ENCODE measurements at places on chromosomes 4 and X. TPM values are rescaled to one million over a fixed set of nuclear protein-coding genes. Genes with fewer than 3 reads are reported as not detected.

DNA sequence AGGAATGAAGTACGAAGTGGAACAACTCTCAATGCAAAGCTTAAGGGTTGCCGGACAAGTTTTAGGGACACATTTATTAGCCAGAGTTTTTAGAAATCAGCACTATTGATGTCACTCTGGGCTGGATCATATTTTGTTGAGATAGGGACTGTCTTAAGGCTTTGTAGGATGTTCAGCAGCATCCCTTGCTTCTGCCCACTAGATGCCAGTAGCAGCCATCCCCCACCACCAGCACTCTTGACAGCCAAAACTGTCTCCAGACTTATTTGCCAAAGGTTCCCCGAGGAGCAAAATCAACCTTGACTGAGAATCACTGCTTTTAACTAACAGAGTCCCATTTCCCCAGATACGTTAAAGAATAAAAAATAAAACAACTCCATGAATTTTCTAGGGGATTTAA lies 1497.3 kb downstream of the STIM2 start:
- no peak overlapping the region for H3K27ac ChIP-seq
- H3K4me1 ChIP-seq, result no peaks in the 10 kb centered on the region
- no peaks in the 10 kb centered on the region for H3K36me3 ChIP-seq
- H3K27me3 ChIP-seq, result no peaks in the 10 kb centered on the region
- DNase-seq, result no peak
- H3K4me3 ChIP-seq, result no peak overlapping the region

GRCh38 chr4:146338512-146338911 lies 124.2 kb downstream of the REELD1 start:
- no peak overlapping the region for H3K27ac ChIP-seq
- H3K27me3 ChIP-seq, result peaks cover 2% of the 10 kb centered on the region
- H3K4me3 ChIP-seq, result no peak overlapping the region
- no peak for DNase-seq
- no peaks in the 10 kb centered on the region for H3K4me1 ChIP-seq
- H3K36me3 ChIP-seq, result no peaks in the 10 kb centered on the region

GRCh38 chr4:82900411-82901182 lies at the start of gene THAP9:
THAP9 (plus strand) TSS chr4:82900735; CDS start chr4:82900803, 68 bp downstream.
- no peak within 1 kb of the TSS for H3K4me3 ChIP-seq
- H3K36me3 ChIP-seq, result peaks cover 24% of the 10 kb centered on the region
- H3K27me3 ChIP-seq, result peaks cover 3% of the 10 kb centered on the region
- H3K27ac ChIP-seq, result no peak within 1 kb of the TSS

Gene CENPVL1
- not detected for total RNA-seq

- H3K4me1 ChIP-seq, result no peaks in the 10 kb centered on the region
- H3K27me3 ChIP-seq, result no peaks in the 10 kb centered on the region
- DNase-seq, result no peak
- no peaks in the 10 kb centered on the region for H3K36me3 ChIP-seq
- H3K27ac ChIP-seq, result no peak overlapping the region
Observed at GRCh38 chrX:5650904-5651303, 577.8 kb downstream of the NLGN4X start.

GRCh38 chr4:47907089-47907646 lies 7.2 kb downstream of the NFXL1 start:
- DNase-seq, result no peak
- no peak overlapping the region for H3K27ac ChIP-seq
- peaks cover 26% of the 10 kb centered on the region for H3K36me3 ChIP-seq
- H3K27me3 ChIP-seq, result no peaks in the 10 kb centered on the region
- no peak overlapping the region for H3K4me3 ChIP-seq

Gene POLR2B
- total RNA-seq, result 145 TPM

DNA sequence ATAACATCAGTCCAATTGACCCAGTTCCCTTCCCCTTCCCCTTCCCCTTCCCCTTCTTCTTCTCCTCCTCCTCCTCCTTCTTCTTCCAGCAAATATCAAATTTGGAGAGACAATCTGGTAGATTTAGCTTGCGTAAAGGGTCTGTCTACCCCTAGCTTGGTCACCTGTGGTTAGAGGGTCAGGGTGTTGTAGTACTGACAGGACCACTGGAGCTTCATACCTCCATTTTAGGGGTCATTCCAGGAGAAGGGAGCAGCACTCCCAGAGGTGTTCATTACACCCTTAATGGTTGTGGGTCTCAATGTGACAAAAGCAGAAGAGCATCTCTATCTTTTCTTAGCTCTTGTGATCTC lies 3.7 kb upstream of the FGB start:
- H3K27ac ChIP-seq, result no peak overlapping the region
- H3K27me3 ChIP-seq, result peaks cover 12% of the 10 kb centered on the region
- DNase-seq, result no peak
- H3K4me3 ChIP-seq, result no peak overlapping the region

Gene SCD5
- 0.70 TPM for total RNA-seq

Gene FATE1
- not detected for total RNA-seq

Gene CT45A2
- not detected for total RNA-seq

- no peaks in the 10 kb centered on the region for H3K27me3 ChIP-seq
- DNase-seq, result no peak
- no peaks in the 10 kb centered on the region for H3K36me3 ChIP-seq
- H3K4me1 ChIP-seq, result no peaks in the 10 kb centered on the region
Observed at GRCh38 chr4:93232883-93233282, 595.7 kb upstream of the ATOH1 start.

DNA sequence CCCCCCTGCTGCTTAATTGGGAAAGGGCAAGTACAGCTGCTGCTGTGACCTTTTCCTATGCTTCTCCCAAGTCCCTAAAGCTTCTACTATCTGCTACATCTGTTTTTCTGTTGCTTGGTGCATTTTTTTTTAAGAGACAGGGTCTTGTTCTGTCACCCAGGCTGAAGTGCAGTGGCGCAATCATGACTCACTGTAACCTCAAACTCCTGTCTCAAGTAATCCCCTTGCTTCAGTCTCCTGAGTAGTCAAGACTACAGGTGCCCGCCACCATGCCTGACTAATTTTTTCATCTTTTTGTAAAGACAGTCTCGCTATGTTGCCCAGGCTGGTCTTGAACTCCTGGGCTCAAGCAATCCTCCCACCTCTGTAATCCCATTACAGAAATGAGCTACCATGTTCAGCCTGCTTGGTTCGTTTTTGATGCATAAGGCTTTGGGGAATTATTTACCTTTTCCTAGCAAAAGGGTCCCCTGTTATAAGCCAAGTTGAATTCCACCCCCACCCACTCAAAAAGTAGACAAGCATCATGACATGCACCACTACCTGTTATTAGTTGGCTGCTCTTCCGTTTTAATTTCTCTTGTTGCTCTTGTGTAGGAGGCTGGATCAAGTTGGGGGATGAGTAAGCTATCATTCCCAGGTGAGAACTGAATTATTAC lies 39.6 kb downstream of the DGKK start:
- no peak overlapping the region for H3K27ac ChIP-seq
- no peaks in the 10 kb centered on the region for H3K36me3 ChIP-seq
- H3K4me1 ChIP-seq, result no peaks in the 10 kb centered on the region
- no peak for DNase-seq
- H3K4me3 ChIP-seq, result no peak overlapping the region

Gene HMX1
- not detected for total RNA-seq

- no peaks in the 10 kb centered on the region for H3K36me3 ChIP-seq
- no peak for DNase-seq
- H3K4me1 ChIP-seq, result no peaks in the 10 kb centered on the region
- no peak overlapping the region for H3K4me3 ChIP-seq
Observed at GRCh38 chr4:22695917-22696316, 3.2 kb downstream of the GBA3 start.

DNA sequence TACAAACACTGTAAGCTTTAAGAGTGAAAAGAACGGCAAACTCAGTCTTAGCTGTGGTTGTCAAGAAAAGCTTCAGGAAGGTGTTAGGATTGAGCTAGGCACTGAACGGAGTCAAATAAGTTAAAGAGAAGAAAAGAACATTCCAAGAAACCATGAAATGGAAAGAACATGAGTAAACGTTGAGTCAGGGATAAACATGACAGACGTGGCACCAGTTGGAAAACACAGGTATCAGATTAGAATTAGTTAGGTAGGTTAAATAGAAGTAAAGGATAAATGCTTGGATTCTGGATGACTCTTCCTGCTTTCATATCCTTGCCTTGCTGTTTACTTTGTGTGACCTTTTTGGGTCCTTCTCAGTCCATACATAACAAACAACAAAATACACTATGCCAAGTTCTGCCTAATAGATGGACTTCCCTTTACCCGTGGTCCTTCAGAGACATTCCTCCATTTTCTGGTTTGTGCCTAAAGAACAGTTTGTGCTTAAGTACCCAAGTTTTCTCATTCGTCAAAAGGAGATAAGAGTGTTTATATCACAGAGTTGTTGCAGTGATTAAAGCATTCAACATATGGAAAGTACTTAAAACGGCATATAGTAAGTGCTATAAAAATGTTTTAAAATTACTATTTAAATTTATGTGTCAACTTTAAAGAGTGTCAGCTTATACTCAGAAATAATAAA lies 446.9 kb downstream of the TMA16 start:
- H3K4me3 ChIP-seq, result no peak overlapping the region
- no peaks in the 10 kb centered on the region for H3K36me3 ChIP-seq
- DNase-seq, result no peak
- no peaks in the 10 kb centered on the region for H3K27me3 ChIP-seq

DNA sequence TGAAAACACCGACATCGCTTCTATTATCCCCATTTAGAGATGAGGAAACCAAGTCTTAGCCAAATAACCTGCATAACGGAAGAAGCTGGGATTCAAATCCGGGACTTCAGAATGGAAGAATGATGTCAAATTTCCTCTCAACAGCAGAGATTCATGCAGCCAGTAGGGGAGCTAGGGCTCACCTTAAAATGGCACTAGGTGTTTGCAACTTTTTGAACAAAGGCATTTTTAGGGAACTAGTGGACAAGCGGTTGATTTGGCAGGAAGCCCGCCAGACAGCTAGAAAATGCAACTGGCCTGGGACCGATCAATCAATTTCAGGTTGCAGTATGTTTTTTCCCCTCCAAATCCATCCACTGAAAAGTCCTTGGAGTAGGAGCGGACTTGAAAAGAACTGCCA lies 224.2 kb downstream of the PTTG2 start:
- peaks cover 16% of the 10 kb centered on the region for H3K4me1 ChIP-seq
- H3K27me3 ChIP-seq, result peaks cover 12% of the 10 kb centered on the region
- no peak for DNase-seq
- H3K36me3 ChIP-seq, result no peaks in the 10 kb centered on the region
- H3K27ac ChIP-seq, result no peak overlapping the region

DNA sequence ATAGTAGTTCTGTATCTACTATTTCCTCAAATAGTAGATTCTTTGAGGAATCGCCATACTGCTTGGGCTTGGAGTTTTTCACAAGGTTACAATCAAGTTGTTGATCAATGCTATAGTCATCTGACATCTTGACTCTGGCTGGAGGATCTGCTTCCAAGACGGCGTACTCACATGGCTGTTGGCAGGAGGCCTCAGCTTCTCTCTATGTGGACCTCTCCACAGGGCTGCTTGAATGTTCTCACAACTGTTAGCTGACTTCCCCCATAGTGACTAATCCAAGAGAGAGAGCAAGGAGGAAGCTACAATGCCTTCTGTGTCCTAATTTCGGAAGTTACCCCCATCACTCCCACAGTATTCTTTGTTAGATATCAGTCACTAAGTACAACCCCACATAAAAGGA lies 10.3 kb downstream of the EGFL6 start:
- H3K4me3 ChIP-seq, result no peak overlapping the region
- DNase-seq, result no peak
- H3K27ac ChIP-seq, result no peak overlapping the region
- peaks cover 3% of the 10 kb centered on the region for H3K4me1 ChIP-seq

DNA sequence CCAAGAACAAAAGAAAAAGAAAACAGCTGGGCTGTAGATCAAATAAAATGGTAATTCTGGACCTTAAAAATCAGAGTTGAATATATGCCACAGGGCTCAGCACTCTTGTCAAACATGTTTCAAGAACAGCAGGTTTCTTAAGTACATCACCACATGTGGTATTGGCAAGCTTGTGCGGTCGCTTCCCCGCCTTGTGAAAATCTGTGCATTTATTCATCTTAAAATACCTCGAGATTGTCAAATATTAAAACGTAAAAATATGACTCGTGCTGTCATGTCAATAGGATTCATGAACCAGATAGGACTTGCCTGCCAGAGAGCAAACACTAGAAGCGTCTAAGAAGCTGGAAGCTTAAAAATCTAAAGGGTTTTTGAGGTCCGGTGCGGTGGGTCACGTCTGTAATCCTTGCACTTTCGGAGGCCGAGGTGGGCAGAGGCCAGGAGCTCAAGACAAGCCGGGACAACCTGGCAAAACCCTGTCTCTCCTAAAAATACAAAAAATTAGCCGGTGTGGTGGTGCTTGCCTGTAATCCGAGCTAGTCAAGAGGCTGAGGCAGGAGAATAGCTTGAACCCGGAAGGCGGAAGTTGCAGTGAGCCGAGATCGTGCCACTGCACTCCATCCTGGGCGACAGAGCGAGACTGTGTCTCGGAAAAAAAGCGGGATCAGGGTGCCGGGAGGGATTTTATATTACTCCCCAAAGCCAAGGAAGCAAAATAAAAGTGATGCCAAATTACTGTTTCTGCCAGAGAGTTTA lies 40.2 kb upstream of the TMEM154 start:
- H3K27me3 ChIP-seq, result peaks cover 8% of the 10 kb centered on the region
- DNase-seq, result no peak
- H3K4me3 ChIP-seq, result no peak overlapping the region
- peaks cover 4% of the 10 kb centered on the region for H3K36me3 ChIP-seq
- no peak overlapping the region for H3K27ac ChIP-seq

DNA sequence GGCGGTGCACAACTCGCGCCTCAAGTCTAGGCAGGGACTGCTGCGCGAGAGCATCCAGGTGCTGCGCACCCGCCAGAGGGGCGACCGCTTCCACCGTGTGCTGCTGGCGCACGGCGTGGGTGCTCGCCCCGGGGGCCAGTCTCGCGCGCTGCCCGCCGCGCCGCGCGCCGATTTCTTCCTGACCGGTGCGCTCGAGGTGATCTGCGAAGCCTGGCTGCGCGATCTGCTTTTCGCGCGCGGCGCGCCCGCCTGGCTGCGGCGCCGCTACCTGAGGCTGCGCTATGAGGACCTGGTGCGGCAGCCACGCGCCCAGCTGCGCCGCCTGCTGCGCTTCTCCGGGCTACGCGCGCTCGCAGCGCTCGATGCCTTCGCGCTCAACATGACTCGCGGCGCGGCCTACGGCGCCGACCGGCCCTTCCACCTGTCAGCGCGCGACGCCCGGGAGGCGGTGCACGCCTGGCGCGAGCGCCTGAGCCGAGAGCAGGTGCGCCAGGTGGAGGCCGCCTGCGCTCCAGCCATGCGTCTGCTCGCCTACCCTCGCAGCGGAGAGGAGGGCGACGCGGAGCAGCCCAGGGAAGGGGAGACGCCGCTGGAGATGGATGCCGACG lies 1.3 kb downstream of the CHST7 start:
- H3K27me3 ChIP-seq, result no peaks in the 10 kb centered on the region
- peaks cover 44% of the 10 kb centered on the region for H3K4me1 ChIP-seq
- peak; percentile 32 for DNase-seq
- H3K36me3 ChIP-seq, result peaks cover 17% of the 10 kb centered on the region
- no peak overlapping the region for H3K27ac ChIP-seq
- peak overlapping the region; percentile 80 for H3K4me3 ChIP-seq

GRCh38 chr4:151896880-151897279 lies 136.1 kb upstream of the GATB start:
- H3K4me1 ChIP-seq, result no peaks in the 10 kb centered on the region
- H3K4me3 ChIP-seq, result no peak overlapping the region
- DNase-seq, result no peak
- no peaks in the 10 kb centered on the region for H3K36me3 ChIP-seq
- peaks cover 5% of the 10 kb centered on the region for H3K27me3 ChIP-seq
- H3K27ac ChIP-seq, result no peak overlapping the region
